ENCODE measurements at places on chromosomes 4 and X.

DNA sequence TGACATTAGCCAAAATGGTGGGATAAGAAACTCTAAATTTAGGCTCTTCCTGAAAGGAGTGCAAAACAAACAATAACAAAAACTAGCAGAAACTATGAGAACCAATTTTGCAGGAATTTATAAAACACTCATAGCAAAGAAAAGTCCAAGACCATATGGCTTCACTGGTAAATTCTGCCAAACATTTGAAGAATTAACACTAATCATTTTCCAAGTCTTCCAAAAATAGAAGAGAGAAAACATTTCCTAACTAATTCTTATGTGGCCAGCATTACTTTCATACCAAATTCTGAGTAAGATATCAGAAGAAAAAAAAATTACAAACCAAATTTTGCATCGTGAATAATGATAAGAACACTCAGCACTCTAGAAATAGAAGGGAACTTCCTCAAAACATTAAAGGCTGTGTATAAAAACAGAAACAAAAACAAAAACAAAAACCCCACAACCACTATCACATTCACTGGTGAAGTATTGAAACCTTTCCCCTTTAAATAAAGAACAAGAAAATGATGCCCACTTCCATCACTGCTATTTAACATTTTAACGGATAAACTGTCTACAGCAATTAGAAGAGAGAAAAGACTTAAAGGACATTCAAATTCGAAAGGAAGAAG, 524.3 kb upstream of the GALNTL6 start:
- no peak for DNase-seq

DNA sequence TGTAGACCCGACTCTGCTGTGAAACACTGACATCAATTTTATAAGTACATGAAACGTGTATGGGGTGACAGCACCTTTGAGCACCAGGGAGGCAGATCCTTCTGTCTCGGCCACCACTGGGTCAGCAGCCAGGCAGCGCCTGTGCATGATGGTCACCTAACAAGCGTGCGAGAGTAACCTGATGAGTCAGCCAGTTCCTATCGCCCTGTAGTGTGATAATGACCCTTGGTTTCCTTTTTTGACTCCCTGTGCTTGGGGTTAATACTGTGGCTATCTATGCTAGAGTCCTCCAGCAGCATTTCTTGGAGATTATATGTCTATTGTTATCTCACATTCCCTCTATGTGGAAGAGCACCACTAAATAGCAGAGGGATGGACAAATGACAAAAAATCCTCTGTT, 101.6 kb downstream of the NPNT start:
- DNase-seq = no peak

DNA sequence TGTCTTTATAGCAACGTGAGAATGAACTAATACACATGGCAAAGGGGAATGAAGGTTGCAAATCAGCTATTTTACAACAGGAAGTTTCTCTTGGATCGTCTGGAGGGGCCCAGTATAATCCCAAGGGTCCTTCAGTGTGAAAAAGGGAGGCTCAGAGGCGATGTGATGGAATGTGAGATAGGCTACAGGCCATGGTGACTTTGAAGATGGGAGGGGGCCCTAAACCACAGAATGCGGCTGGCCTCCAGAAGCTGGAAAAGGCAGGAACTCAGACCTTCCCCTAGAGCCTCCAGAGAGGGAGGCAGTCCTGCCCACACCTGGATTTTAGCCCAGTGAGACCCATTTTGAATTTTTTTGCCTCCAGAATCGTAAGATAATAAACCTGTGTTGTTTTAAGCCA, 69.4 kb upstream of the PGM2 start:
- no peak for DNase-seq

- no peak for DNase-seq
Observed at GRCh38 chr4:183783991-183784553, 121.0 kb upstream of the STOX2 start.

DNA sequence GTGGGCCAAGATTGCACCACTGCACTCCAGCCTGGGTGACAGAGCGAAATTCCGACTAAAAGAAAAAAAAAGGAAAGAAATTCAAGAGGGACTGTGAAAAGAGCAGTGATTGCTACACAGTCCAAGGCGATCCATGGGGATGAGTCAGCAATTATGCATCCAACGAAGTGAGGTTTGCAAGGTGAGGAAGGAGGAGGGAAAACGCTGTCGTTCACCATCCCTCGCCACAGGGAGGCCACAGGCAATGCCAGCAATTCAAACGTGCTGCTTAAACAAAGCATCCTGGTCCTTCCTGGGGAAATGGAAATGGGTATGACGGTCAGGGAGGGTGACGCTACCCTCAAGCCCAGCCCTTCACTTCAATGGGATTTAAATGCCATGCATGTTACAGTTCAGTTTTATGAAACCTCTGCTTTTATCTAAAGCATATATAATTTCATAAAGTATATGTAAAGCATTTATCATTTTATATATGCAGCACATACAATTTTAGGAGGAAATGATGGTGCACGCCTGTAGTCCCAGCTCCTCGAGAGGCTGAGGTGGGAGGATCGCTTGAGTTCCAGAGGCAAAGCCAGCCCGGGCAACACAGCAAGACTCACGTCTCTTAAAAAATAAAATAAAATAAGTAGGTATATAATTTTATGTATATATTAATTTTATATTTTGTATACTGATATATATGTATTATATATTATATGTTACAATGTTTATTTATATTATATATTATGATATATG, 108.7 kb downstream of the DHRSX start:
- no peak for DNase-seq

DNA sequence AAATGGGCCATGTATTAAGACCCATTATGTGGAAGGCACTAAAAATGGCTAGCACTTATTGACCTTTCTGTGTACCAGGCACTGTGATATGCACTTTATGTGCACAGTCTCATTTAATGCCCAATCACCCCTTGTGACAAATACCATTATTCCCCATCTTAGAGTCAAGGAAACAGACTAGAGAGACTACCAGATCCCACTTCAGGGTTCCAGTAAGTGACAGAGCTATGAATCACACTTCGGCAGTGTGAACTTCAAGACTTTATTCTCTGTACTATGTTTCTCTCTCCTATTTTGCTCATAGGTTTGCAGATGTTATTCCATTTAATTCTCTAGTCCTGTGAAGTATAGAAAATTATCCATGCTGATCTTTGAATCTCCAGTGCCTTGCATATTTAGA, 107.0 kb downstream of the NFKB1 start:
- DNase-seq = no peak

- no peak for DNase-seq
Observed at GRCh38 chr4:117777721-117778120, 256.6 kb upstream of the NDST3 start.

GRCh38 chrX:120238933-120239332, 11.7 kb upstream of the ZBTB33 start:
- DNase-seq = no peak

- DNase-seq = no peak
Observed at GRCh38 chr4:52935317-52935716, 73.2 kb downstream of the RASL11B start.

GRCh38 chrX:107135965-107136307, 17.3 kb upstream of the RBM41 start:
- DNase-seq = no peak

DNA sequence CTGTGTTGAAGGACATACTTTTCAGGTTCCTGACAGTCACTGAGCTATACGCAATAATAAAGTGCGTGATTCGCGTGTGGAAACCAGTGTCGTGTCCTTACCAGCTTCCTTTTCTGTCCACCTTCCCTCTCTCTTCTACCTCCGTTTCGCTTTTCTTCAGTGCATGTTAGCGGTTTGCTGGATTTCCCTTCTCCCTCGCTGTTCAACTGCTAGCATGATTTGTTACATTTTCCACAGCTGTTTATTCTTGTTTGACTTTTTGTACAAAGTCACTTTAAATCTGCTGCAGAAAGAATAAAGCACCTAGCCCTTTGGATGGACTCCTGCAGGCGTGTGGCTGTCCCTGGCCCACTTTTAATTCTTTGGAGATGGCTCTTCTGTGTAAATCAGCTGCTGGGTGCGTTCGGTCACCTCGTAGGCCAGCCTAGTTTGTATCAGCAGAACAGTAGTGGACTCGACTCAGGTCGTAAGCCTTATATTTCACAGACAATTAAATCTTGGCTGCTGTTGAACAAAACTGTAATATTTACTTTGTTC, 8.9 kb upstream of the HAND2 start:
- DNase-seq = no peak

- DNase-seq = no peak
Observed at GRCh38 chr4:132809298-132810032, 339.6 kb upstream of the PCDH10 start.

- DNase-seq = no peak
Observed at GRCh38 chr4:147492761-147493160, 11.9 kb downstream of the EDNRA start.

DNA sequence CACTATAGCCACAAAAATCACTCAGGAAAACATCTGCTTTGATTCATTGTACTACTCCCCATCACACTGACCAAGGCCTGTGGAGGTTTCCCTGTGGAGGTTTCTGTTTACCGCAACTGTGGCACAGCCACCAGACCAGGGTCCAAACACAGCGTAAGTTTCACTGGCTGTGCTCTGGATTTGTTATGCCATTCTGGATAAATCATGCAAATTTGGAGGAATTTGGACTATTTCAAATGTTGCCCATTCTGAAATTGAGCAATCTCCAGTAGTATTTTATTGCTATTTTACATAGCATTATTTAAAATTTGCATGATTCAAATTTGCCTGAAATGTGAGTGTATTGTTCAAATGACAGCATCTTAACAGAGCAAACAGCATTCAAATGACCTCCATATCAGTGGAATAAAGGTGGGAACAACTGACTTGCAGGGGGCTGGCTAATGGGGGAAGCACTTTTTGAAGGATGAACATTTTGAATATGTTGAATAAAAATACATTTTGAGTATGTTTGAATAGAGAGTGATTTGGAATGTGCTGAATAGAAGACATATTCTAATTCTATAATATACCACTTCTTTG, 66.1 kb upstream of the ACSL1 start:
- DNase-seq = no peak

- DNase-seq = no peak
Observed at GRCh38 chr4:152073351-152074087, 312.7 kb upstream of the GATB start.

DNA sequence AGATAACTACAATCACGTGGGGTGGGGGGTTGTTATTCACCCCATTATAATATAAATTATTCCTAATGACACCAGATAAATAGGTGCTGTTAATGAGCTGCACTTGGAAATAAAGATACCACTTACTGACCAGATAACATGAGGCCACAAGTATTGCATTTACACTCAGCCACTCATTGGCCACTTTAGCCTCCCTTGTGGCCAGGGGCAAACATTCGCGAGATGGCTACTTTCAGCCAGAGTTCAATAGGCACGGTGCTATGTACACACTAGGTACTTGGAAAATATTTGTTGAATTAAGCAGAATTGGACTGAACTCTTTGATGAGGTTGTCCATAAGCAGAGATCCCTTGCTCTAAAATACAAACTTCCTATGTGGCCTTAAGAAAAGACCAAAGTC, 713.7 kb upstream of the TENM3 start:
- no peak for DNase-seq

- no peak for DNase-seq
Observed at GRCh38 chr4:26452565-26453531, 37.4 kb downstream of the CCKAR start.

DNA sequence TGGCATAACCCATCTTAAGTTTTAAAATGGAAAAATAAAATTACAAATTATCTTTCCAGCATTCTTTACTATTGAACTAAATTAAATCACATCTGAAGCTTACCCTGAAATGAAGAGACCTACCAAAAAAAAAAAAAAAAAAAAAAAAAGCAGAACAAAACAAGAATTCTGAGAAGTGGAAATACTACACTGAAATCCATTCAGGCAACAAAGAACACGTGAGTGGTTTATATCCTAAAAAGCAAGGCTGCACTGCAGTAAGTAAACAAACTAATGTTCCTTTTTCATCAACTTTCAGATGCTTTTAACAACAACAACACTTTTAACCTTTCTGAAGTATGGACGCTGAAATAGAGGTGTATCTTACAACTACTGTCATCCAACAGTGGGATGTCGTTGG, 7.5 kb downstream of the FRYL start:
- DNase-seq = no peak

GRCh38 chr4:3285558-3286334, 7.1 kb upstream of the RGS12 start:
- no peak for DNase-seq

- DNase-seq = no peak
Observed at GRCh38 chr4:7442574-7443162, 7.9 kb upstream of the PSAPL1 start.

GRCh38 chrX:134554291-134554690, 94.3 kb downstream of the HPRT1 start:
- no peak for DNase-seq

DNA sequence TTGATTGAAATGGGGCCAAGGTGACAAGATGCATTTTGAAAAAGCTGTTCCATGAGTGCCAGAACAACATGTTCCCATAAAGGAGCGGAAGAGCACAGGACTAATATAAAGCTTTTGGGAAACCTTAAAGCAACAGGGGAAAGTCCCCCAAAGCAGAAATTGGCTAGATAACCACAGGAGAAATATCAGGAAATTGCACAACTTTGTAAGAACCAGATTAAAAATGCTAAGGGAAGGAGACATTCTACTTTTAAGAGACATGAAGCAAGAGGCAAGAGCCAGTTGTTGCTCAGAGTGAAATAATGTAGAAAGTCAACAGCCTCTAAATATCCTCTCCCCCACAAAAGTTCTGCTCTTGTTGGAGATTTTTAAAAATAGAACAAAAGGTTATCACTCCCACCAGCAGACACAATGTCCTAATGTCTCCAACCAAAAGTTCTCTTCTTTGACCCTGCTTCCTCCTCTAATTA, 85.2 kb upstream of the LNX1 start:
- no peak for DNase-seq

DNA sequence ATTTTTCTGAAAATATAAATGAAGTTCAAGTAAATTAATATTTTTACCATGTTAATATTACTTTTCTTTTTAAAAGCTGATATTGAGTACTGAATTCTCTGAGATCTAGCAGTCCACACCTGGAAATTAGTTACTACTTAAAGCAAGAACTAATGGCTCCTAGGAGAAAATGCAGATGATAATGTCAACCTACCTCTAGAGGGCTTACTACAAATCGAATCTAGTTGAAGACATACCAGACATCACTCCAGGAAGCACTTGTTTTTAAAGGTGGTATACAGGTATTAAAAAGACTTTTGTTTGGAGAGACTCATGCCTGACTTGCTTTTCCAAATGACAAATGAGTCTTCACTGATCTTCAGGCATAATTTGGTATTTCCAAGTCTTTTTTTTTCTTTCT, 516.4 kb upstream of the BOD1L1 start:
- DNase-seq = no peak

- no peak for DNase-seq
Observed at GRCh38 chrX:136189222-136189621, 41.9 kb downstream of the FHL1 start.

All from CD4-positive, alpha-beta T cell treated with Interleukin-10 for 1 hour (primary cell).